Mesothelial cell of epicardium (in vitro differentiated cells): ENCODE measurements at places on chromosomes 7 and 10.

- H3K4me1 ChIP-seq: peaks cover 55% of the 10 kb centered on the region
- H3K27ac ChIP-seq: peak overlapping the region; percentile 78
- no peak overlapping the region for H3K4me3 ChIP-seq
- no peaks in the 10 kb centered on the region for H3K27me3 ChIP-seq
- H3K36me3 ChIP-seq: no peaks in the 10 kb centered on the region
These were observed 87.5 kb downstream of the PARD3 start for GRCh38 chr10:34727595-34728033.

DNA sequence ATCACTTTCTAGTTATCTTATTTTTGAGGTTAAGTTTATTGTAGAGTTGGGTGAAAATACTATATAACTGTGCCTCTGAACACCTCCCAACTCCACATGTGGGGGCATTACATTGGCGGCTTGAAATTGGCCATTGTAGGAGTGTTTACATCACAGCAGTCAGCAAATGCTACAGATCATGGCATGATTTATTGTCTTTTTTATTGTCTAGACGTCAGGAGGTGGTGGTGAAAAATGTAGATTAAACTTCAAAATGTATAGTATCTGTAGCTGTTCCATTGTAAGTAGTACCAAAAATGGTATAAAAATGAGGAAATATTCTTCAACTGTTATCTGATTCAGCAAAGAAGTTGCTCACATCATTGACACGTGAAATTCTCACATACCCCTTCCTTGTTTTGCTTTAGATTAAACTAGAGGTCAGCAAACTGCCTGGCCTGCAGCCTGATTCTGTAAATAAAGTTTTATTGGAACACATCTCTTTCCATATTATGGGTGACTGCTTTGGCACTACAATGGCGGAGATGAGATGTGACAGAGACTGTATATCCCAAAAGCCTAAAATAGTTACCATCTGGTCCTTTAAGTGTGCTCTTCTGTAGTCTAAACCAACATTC is 35.0 kb downstream of the TAF3 start:
- peaks cover 17% of the 10 kb centered on the region for H3K4me1 ChIP-seq
- H3K36me3 ChIP-seq: peaks cover 5% of the 10 kb centered on the region

- no peak for DNase-seq
- H3K27ac ChIP-seq: no peak overlapping the region
- no peak overlapping the region for H3K4me3 ChIP-seq
- H3K4me1 ChIP-seq: no peaks in the 10 kb centered on the region
These were observed 24.6 kb upstream of the FAM170B start for GRCh38 chr10:49158404-49158803.

DNA sequence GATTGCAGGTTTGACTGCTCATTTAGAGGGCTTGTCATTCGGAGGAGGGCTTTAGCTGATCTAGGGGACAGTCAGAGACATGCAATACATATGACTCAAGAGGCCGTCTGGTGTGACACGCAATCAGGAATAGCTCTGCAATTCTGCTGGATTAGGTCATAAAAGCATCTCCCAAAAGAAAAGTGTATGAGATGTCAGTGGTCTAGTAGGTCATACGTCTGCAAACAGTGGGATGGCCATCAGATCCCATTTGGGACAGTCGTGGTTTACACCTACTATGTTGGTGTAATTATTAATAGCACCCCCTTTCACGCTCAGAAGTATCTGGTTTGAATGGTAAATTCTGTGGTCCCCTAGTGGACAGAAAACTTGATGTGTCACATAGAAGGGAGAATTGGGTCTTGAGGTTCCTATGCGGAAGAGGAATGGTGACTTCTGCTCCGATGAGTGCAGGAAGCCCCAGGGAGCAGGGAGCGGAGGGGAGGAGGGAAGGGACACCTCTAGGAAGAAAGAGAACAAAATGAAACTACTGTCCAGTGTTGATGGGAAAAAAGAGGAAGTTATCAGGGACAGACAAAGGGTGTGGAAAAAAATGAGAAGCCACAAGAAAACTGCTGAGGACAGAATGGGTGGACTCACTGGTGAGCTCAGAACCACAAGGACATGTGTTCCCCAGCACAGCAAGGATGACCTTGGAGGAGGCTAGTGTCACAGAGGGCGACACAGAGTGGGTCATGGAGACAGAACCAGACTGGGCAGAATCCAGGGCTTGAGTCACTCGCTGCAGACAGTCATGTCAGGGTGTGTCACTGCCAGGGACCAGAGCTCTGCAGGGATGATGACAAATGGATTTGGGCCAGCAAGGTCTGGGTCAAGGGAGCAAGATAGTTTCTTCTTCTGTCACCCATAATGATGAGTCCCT is 59.9 kb downstream of the MAP3K8 start:
- H3K36me3 ChIP-seq: no peaks in the 10 kb centered on the region
- no peak overlapping the region for H3K27ac ChIP-seq
- no peak for DNase-seq
- no peaks in the 10 kb centered on the region for H3K4me1 ChIP-seq
- H3K27me3 ChIP-seq: peaks cover 4% of the 10 kb centered on the region

GRCh38 chr7:134941185-134941900 is 45.0 kb upstream of the AGBL3 start:
- peaks cover 35% of the 10 kb centered on the region for H3K36me3 ChIP-seq
- H3K4me3 ChIP-seq: no peak overlapping the region
- H3K27me3 ChIP-seq: no peaks in the 10 kb centered on the region
- DNase-seq: no peak

GRCh38 chr7:30330134-30331111 is 46.0 kb downstream of the ZNRF2 start:
- no peak overlapping the region for H3K27ac ChIP-seq
- H3K27me3 ChIP-seq: no peaks in the 10 kb centered on the region
- no peak for DNase-seq
- no peak overlapping the region for H3K4me3 ChIP-seq
- H3K36me3 ChIP-seq: peaks cover 17% of the 10 kb centered on the region

DNA sequence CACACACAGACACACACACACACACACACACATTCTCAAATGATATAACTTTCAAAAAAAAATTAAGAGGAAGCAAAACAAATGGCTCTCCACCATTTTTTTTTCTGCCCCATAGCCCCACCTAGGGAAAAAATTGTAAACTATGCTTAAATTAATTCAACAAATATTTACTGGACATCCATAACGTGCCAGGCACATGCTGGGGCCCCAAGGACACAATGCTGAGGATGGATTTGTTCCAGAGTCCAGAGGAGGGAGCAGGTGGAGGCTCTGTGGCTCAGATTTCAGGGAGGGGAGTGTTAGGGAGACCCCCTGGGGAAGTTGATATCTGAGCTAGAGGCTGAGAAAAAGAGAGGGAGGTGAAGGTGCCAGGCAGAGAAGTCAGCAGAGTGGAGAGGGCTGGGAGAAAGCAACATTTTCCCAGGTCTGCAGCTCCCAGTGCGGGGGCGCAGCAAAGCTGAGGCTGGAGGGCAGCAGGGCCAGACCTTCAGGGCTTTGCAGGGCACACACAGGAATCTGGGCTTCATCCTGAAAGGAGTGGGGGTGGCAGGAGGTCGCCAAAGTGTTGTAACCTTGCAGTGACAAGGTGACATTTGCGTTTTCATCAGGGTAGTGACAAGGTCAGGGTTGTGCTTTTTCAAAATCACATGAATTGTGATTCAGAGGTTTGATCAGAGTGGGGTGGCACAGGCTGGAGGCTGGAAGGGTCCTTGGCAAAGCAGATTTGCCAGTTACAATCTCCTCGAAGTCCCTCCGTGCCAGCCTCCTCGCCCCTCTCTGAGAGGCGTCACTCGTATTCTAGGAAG is 261.6 kb downstream of the WDR11 start:
- peak overlapping the region; percentile 97 for H3K27ac ChIP-seq
- peak overlapping the region; percentile 9 for H3K4me3 ChIP-seq
- peaks cover 44% of the 10 kb centered on the region for H3K4me1 ChIP-seq
- no peaks in the 10 kb centered on the region for H3K27me3 ChIP-seq

DNA sequence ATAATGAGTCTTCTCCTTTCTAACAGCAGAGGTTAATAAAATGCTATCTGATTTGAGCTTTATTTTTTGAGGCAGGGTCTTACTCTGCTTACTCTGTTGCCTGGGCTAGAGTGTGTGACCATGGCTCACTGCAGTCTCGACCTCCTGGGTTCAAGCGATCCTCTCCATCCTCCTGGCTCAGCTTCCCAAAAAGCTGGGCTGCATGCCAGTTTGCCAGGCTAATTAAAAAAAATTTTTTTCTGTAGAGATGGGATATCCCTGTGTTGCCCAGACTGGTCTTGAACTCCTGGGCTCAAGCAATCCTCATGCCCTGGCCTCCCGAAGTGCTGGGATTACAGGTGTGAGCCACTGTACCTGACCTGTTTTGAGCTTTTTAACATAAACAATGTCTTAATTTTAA is 56.7 kb downstream of the SCD start:
- no peak overlapping the region for H3K27ac ChIP-seq
- H3K4me1 ChIP-seq: no peaks in the 10 kb centered on the region
- H3K36me3 ChIP-seq: peaks cover 10% of the 10 kb centered on the region
- no peaks in the 10 kb centered on the region for H3K27me3 ChIP-seq
